ENCODE measurements at places on chromosomes 1 and 21.

DNA sequence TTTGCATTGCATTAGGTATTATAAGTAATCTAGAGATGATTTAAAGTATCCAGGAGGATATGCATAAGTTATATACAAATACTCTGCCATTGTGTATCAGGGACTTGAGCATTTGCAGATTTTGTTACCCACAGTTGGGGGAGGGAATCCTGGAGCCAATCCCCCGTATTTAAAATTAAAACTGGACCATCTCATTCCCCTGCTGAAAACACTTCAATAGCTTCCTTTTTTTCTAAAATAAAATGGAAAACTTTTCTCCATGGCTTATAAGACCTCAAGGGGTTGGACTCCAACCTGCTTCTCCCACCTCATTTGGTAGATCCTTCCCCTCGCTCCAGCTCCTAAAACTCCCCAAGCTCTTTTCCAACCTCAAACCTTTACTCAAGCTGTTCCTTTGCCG lies 10.4 kb upstream of the CD34 start:
- no peak for DNase-seq

GRCh38 chr1:103108376-103109150 lies at the start of gene COL11A1:
COL11A1 (minus strand) TSS chr1:103108522; CDS start chr1:103108178, 344 bp downstream.
- DNase-seq, result peak; percentile 60

DNA sequence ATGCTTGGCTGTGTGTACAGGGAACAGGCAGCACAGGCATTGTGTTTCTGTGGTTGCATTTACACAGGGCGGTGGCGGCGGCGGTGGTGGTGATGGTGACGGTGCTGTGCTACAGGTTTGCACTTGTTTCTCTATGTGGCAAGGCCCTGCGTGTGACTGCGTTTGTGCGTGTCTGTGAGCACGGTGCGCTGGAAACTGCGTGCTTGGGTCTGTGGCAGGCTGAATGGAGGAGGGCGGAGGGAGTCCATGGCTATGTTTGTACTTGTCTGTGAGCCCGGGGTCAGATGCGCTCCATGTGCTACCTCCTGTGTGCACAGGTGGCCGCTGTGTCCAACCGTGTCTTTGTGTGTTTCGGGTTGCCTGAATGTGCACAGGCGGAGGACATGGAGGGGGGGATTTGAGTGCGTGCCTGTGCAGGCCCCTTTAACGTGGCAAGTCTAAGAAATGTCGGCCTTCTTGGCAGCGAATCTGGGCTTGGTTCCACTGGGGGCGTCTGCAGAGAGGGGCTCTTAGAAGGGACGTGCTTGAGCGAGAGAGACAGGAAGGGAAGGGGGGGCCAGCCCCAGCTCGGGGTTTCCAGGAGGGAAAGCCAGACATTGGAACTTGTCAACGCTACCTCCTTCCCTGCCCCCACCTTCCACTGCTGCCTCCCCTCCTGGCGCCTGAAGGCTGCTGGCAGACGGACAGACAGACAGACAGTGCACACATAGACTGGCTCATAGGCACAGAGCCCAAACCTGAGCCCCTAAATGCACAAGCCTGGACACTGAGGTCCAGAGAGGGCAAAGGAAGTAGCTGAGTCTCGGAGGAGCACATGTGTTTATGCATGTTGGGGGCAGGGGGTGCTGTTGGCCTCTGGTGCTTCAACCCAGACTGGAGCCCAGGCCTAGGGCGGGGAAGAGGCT lies 32.7 kb upstream of the WASF2 start:
- DNase-seq, result no peak

GRCh38 chr1:160030657-160031364 lies 979 bp downstream of the PIGM start:
- no peak for DNase-seq

- no peak for DNase-seq
Observed at GRCh38 chr1:58854576-58854975, 70.7 kb upstream of the JUN start.

DNA sequence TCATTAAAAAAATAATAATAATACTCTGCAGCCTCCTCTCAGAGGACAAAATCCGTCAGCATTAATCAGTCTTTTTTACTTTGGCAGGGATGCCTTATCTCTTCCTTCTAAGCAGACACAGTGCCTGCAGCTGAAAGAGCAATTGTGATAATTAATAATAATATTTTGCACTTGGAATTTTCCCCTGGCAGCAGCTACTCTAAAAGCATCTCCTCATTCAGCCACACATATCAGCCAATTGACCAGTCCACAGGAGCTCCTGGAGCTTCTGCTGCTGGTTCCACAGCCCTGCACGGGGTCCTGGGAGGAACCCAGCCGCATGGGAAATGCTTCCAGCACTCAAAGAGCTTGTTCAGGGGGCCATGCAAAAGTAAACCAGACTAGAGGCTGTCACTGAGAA lies 31.0 kb upstream of the VWA5B1 start:
- DNase-seq, result no peak

DNA sequence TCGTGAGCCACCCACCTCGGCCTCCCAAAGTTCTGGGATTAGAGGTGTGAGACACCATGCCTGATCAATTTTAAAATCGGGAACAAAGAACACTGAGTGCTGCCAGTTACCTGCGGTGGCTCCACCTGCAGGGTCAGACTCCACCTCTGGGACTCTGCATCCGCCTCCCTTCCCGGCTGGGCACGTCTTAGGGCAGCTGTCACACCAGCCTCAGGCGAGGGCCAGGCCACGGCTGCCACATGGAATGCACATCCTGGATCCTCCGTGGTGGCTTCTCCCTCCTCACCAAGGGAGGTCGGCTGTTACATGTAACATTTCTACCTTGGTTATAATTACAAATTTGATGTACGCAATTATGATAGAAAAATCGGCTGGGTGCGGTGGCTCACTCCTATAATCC lies 5.9 kb upstream of the MXRA8 start:
- no peak for DNase-seq

DNA sequence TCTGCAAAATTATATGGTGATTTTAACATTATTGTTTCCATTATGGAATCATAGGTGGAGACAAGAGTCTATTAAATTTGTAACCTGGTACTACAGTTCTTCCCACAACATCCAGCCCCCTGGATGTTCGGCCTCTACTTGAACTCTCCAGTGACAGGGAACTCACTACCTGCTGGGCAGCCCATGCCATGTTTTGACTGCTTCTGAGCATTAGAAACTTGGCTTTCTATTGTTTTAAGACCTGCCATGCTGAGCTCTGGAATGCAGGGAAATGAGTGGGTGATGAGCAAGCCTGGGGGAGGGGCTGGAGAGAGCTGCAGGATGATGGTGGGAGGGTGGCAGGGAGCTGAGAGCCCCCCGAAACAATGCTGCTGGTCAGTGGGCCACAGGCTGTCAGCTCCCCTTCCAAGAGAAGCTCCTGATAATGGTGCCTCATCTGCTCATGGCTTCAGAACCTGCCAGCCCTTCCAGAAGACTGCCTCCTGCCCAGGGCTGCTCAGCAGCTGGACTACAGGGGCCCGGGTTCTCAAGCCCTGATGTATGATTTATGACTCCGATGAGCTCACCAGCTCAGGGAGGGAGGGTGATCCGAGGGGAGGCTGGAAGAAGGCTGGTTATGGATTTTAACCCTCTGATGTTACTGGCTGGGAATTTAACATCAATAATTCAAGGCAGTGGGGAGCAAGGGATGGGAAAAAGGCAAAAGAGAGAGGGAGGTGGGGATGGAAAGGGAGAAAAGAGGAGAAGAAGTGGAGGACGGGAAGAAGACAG lies 205.0 kb downstream of the HIVEP3 start:
- DNase-seq, result peak; percentile 78

DNA sequence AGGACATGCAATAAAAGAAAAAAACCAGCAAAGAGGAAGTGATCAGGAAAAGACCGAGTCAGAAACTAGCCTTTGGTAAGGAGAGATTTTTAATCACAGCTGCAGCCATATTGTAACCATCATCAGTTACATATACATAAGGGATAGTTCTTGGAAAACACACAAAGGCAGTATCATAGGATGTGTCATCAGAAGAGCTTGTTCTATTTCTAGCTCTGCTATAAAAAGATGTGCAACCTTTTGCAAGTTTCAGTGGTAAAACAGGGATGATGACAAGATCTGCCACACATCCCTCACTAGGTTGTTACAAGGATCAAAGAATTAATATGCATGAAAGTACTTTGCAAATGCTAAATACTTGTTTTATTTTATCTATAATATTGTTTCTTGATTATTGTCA lies 342.0 kb downstream of the VAV3 start:
- DNase-seq, result no peak

GRCh38 chr1:111204983-111205713 lies 4.7 kb upstream of the DENND2D start:
- no peak for DNase-seq

DNA sequence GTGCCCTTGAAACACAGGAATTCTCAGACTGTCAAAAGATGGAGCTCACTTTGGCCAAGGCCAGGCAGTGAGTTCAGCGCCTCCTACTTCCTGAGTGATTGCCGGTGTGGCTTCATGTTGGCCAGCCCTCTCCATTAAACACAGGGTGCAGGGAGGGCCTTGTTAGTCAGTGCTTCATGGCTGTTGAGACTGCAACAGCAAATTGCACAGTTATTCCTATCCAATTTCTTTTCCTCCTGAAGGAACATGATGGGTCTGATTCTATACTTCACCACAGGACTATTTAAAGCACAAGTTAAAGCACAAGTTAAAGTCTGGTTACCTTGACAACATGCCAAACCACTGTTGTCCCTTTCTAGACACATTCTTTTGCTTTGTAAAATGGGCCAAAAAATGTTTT lies 156.6 kb downstream of the SIPA1L2 start:
- peak; percentile 86 for DNase-seq

DNA sequence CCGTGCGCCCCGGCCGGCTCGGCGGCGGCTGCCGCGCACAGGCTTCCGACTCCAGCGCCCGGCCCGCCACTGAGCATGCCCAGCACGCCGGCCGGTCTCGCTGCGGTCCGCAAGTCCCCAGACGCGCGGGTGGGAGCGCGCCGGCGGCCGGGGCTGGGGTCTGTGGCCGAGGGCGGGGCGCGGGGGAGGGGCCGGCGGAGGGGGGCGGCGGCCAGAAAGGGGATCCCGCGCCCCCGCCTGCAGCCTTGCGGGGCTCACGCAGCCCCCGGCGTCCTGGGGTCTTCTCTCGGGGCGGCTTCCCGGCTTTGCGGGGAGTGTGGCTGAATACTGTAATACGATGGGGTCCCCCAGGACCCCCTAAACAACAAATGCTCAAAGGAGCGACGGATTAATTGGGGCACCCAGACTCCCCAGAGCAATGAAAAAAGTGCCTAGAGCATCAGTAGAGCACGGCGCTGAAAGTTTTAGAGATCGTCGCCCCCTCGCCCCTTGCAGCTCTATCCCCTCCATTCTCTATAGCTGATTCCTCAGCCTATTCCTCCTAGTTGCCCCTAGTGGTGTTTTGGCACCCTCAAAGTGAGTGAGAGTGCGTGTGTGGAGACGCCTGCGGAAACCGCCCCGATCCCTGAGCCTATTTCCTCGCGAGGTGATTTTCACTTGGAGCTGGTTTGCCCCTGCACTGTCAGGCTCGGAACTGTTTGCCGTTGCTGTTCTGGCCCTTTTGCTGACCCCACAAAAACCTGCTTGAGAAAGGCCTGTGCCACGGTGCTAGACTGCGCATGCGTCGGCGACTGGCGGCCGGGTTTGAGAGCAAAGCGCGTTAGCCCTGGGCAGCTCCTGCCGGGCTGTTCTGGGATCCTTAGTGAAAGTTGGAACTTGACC lies at the start of gene VAV3:
Gene VAV3 (minus strand): TSS at position 71 of the 882 bp plus-strand sequence. CDS start 311 bp downstream, outside the sequence.
- DNase-seq, result peak; percentile 58

GRCh38 chr1:53686091-53686964 lies 52.6 kb downstream of the GLIS1 start:
- peak; percentile 17 for DNase-seq

DNA sequence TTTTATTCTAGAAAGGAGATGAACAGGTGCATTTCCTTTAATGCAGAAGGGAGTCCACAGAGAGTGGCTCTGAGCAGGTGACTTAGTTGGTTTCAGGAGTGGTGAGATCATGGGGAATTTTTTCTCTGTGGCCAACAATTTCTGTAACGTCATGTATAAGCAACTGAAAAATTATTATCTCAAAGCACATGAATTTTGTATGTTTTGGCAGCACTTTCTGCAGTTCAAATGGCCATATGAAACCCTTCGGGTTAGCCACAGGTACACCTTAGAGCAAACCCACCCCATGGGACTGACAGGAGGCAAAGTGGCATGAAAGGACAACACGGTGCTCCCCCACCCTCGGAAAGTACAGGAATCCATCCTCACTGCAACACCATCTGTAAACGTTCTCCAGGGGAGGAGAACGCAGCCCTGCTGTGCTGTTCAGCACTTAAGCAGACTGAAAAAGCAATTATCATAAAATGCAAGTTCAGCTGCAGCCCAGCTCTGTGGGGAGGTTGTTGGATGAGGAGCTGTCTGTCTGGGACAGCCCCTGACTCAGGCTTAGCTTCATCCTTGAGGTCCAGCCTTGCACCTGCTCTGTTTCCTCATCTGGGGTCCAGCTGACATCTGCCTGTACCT lies 55.8 kb upstream of the CLDN14 start:
- no peak for DNase-seq

DNA sequence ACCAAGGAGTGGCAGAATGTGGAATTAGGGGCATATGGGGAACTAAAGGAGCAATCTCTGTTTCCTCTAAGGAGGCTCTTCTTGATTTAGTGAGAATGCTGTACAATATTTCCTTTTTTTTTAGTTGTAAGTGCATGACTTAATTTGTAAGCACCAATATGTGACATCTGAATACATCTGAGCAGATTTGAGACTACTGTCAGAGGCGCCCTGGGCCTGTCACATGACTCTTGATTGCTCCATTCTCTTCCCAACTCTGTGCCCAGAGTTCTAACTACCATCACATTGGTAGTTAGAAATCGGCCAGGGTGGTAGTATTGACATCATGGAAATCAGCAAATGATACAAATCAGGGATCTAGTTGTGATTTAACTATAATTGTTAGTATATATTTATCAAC lies 110.1 kb upstream of the LMO4 start:
- DNase-seq, result no peak

DNA sequence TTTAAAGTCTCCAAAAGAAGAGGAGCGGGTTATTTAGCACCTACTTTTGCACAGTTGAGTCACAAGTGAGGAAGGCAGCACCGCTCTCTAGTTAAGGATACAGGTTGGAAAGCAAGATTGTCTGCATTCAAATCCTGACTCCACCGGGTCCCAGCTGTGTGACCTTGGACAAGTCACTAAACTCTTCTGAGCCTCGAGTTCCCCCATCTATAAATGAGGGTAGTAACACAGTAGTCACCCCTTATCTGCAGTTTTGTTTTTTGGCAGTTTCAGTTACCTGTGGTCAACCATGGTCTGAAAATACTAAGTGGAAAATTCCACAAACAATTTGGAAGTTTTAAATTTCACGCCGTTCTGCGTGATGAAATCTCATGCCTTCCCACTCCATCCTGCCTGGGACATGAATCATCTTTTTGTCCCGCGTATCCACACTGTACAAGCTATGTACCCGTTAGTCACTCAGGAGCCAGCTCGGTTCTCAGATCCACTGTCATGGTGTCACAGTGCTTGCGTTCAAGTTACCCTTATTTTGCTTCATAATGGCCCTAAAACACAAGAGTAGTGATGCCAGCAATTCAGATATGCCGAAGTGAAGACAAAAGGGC lies 49.4 kb downstream of the CAPZB start:
- peak; percentile 83 for DNase-seq

DNA sequence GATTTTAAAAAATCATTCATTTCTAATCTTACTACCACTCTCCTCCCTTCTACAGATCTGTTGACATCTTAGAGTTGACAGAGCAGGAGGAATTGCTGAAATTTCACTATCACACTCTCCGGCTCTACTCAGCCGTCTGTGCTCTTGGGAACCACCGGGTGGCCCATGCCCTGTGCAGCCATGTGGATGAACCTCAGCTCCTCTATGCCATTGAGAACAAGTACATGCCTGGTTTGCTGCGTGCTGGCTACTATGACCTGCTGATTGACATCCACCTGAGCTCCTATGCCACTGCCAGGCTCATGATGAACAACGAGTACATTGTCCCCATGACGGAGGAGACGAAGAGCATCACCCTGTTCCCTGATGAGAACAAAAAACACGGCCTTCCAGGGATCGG lies 276.7 kb downstream of the ZP4 start:
- DNase-seq, result no peak
